ENCODE measurements at places on chromosomes 1 and 21.

- H3K36me3 ChIP-seq = no peaks in the 10 kb centered on the region
- DNase-seq = peak; percentile 76
- peaks cover 8% of the 10 kb centered on the region for H3K27me3 ChIP-seq
- H3K4me1 ChIP-seq = peaks cover 12% of the 10 kb centered on the region
- H3K4me3 ChIP-seq = peak overlapping the region; percentile 82
Measured at GRCh38 chr1:116168277-116169032, 57.3 kb downstream of the MAB21L3 start.

DNA sequence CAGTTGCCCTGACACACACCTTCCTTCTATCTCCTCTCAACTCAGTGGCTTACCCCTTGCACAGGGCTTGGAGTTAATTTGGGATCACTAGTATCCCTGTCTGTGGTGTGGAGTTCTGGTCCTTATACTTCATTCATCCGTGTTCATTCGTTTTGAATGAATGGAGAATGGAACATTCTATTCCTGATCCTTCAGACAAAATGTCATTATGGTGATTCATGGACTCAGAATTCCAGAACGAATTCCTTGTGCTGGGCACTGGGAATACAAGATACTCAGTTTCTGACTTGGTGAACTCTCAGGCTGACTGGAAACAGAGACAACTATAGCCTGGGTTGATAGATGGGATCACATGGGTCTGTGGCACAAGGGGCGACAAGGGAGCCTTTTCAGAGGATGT, 49.9 kb upstream of the TRABD2B start:
- DNase-seq = no peak
- no peak overlapping the region for H3K27ac ChIP-seq
- H3K4me3 ChIP-seq = no peak overlapping the region
- H3K36me3 ChIP-seq = no peaks in the 10 kb centered on the region

GRCh38 chr1:30786264-30786991, 28.9 kb upstream of the LAPTM5 start:
- DNase-seq = no peak
- H3K4me1 ChIP-seq = peaks cover 12% of the 10 kb centered on the region
- H3K36me3 ChIP-seq = no peaks in the 10 kb centered on the region
- peaks cover 16% of the 10 kb centered on the region for H3K27me3 ChIP-seq
- H3K4me3 ChIP-seq = no peak overlapping the region
- no peak overlapping the region for H3K27ac ChIP-seq

- H3K27me3 ChIP-seq = no peaks in the 10 kb centered on the region
- no peak for DNase-seq
- peaks cover 86% of the 10 kb centered on the region for H3K36me3 ChIP-seq
- H3K27ac ChIP-seq = peak overlapping the region; percentile 77
- peak overlapping the region; percentile 60 for H3K4me3 ChIP-seq
Measured at GRCh38 chr1:204545881-204546280, 29.7 kb downstream of the MDM4 start.

- peaks cover 12% of the 10 kb centered on the region for H3K4me1 ChIP-seq
- H3K27me3 ChIP-seq = no peaks in the 10 kb centered on the region
- H3K27ac ChIP-seq = no peak overlapping the region
- DNase-seq = no peak
Measured at GRCh38 chr21:44886113-44887075, 12.9 kb upstream of the PTTG1IP start.

All from activated T-helper 1 cell treated with anti-CD3 and anti-CD28 coated beads, Interleukin-12 subunit alpha, Interleukin-12 subunit beta, Interleukin-2, Interleukin-4 antibody, amounts not matched to agents 30 ng/mL and 10 ng/mL and 1 ng/mL, durations not matched to agents 14 hours and 24 hours and 36 hours (primary cell).